Activated CD4-positive, alpha-beta T cell treated with anti-CD3 and anti-CD28 coated beads for 48 hours (primary cell): ENCODE measurements at places on chromosomes 1 and 21.
A peak's percentile ranks its signal among the peaks of the same experiment; 100 is the strongest.

GRCh38 chr21:46181436-46181835 lies 2.8 kb downstream of the SPATC1L start:
- no peak for DNase-seq

DNA sequence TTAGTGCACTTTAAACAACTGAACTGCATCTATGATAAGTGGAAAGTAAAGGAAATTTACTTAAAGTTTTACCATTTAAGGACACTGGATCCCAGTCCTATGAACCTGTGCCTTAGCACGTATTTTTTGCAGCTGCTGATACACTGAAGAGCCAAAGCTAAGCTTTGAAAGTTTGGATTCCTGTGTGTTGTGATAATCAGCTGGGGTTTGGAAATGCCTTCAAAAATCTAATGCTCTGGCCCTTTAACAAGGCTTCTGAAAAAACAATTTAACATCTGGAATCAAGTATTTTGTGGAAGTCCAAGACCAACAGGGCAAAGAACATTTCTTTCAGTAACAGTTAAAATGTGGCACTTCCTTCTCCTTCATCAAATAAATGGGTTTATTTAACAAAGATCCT lies 51.8 kb downstream of the DDAH1 start:
- no peak for DNase-seq

DNA sequence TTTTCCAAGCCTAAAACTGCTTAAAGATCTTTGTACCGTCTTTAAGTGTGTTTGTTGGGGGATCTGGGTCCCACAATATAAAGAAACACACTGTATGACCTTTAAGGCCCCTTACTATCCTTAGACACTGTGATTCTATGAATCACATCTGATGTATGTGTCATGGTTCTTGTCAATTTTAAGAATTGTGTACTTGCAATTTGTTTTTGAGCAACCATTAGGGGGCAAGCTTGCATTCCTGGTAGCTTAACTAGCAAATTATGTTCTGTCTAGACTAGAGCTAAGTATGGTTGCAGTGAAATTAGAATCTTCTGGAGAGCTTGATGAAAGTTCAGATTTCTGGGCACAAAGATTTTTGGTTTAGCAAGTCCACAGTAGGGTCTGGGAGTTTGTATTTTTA lies 219.5 kb downstream of the TPR start:
- DNase-seq = no peak

- DNase-seq = no peak
Observed at GRCh38 chr1:23371987-23372880, 2.6 kb upstream of the ZNF436 start.

GRCh38 chr1:113868387-113869083 lies 3.0 kb downstream of the PTPN22 start:
- DNase-seq = no peak

DNA sequence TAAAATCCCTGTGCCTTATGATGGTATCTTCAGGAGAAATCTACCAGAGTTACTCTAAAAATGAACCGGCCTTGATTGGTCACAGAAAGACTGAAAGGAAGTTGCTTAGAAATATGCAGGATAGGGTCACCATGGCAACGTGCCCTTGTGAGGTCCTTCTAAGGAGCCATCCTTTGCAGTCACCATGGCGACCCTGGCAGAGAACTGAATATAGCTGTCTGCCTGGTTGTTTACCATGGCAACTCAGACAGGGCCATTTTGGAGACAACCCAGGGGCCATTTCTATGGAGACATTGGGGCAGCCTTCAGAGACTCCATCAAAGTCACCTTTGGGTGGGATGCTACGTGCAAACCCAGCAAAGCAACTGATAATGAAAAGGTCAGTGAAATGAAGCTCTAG lies 43.0 kb downstream of the SNX7 start:
- no peak for DNase-seq

- no peak for DNase-seq
Observed at GRCh38 chr1:182122913-182123260, 61.4 kb upstream of the ZNF648 start.

DNA sequence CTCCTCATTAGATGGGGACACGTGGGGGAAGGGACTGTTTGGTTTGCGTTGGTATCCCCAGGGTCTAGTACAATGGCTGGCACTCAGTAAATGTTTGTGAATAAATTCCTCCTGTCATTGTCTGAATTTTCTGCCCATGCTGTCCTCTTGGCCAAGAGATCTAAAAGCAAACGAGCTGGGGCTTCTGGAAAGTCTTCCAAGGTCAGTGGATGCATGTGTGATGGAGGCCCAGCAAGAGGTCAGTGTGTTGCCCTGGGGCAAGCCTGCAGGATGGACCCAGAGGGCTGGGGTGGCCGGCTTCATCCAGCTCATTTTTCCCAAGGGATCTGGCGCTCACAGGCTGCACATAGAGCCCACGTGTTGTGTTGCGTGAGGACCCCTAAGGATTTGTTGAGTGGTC lies 30.0 kb upstream of the JUN start:
- no peak for DNase-seq

- DNase-seq = no peak
Observed at GRCh38 chr1:224582041-224582440, 34.1 kb upstream of the CNIH3 start.

DNA sequence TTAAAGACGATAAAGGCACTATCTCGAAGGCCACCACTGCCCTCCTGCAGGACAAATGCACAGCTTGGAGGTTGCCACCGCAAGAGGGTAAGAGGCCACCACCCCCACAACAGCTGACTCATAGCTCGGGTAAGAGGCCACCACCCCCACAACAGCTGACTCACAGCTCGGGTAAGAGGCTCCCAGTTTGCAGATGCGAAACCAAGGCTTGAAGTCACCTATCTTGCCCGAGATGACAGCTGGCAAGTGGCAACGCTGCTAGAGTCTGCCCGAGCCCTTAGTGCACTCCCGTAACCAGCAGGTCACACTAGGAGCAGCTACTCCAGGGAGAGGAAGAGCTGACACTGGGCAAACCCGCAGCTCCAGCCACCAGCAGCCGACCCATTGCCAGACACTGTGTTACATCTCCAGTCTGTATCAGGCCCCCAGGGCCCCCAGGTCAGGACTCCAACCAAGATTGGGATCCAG lies 17.1 kb upstream of the SPSB1 start:
- peak; percentile 91 for DNase-seq

DNA sequence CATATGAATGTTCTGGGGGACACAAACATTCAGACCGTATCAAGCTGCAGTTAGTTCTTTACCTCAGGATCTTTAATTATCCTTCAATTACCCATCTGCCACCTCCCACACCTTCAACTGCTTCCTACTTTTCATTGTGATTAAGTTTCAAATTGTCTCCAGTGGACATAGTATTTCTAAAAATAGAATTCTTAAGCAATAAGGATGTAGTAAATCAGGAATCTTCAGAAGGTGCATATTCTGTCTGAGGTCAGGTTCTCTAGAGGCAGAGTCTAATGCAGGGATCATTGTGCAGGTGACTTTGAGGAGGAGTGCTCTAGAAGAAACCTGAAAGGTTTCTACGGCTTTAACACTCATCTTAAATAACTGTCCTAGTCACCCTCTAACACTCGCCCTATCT lies 102.6 kb upstream of the PPP2R5A start:
- no peak for DNase-seq

- no peak for DNase-seq
Observed at GRCh38 chr1:20604678-20605077, 15.8 kb downstream of the CDA start.

GRCh38 chr1:103529746-103530145 lies 4.2 kb downstream of the RNPC3 start:
- peak; percentile 80 for DNase-seq

DNA sequence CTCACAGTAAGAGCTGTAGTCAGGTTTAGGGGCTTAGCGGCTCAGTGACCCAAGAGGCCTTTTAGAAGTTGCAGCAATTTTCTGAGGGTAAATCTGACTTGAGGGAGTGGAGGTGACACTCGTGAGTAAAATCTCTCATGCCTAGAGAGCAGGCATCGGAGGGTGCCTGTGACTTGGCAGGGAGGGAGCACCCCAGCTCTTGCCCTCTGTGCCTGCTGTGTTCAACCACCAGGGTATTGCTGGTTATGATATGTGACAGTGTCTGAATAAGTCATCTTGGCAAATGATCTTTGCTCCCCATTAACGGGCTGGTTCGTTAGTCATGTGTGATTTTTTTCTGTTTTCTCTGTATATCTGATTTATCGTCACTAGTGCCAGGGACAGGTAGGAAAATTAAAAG lies 5.9 kb downstream of the MAN1C1 start:
- DNase-seq = peak; percentile 58

DNA sequence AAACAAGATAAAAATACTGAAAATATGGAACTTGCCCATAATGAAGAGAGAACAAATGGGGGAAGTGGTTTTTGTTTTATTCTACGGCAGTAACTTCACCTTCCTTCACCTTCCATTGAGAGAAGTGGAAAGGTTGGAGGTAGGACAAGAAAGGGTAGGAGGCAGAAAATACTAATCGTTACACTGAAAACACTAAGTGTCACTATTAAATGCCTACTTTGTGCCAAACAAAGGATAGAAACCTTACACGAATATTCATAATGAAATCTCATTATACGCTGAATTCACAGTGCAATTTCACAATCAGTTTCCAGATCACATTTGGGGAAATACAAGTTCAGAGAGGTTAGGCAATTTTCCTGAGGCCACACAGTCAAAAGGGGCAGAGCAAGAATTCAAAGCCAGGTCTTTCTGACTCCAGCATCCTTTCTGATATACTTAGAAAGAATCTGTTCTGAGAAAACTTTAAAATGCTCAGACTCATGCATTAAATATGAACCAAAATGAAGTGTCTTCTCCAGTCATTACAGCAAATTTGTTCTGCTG lies 3.0 kb downstream of the TIAM1 start:
- DNase-seq = peak; percentile 45

DNA sequence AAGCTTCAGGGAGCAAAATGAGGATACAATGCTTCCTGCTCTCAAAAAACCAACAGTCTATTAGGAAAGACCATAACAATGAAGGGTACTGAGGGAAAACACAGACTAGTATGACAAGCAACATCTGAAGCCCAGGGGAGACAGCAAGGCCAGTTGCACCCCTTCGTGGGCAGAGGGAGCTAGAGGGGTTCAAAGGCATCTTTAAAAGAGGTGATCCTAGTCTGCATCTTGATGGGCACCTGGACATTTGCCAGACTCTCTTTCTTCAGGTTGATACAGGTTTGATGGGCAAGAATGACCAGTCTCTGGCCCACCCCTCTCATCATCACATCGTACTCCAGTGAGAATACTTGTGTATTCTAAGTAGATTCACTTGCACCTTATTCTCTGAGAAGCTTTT lies 177.7 kb downstream of the VAV3 start:
- DNase-seq = peak; percentile 45

GRCh38 chr1:160662910-160663309 lies 16.1 kb upstream of the SLAMF1 start:
- no peak for DNase-seq

DNA sequence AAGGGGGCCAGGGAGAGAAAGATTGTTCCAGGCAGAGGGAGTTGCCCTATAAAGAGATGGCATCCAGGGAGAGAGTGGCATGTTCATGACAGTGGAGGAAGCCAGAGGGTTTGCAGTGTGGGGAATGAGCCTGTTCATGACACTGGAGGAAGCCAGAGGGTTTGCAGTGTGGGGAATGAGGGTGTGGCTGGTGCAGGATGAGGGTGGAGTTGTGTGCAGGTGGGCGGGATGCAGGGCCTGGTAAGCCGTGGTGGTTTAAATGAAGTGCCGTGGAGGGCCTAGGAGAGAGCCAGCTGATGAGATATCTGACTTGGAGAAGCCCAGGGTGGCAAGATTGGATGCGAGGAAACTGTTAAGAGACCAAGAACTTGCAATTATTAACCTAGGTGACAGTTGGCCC lies 131.8 kb downstream of the CAMTA1 start:
- no peak for DNase-seq

GRCh38 chr1:243819438-243819839 lies 30.6 kb downstream of the AKT3 start:
- DNase-seq = no peak

DNA sequence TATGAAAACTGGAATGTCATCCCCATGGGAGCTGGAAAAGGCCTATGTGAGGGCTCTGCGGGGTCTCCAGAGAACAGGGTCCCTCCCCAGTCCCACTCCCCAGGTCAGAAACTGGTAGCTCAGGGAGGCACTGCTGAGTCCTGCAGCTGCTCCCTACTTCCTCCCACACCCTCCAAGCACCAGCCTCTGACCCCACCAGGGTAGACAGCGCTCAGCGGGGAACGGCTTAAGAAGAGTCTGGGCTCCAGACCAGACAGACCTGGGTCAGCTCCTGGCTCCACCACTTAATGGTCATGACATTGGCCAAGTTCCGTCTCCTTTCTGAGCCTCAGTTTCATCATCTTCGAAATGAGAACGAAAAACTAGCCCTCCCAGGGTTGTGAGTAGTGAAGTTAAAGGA lies 7.2 kb downstream of the LRP8 start:
- no peak for DNase-seq

- no peak for DNase-seq
Observed at GRCh38 chr1:158836038-158836437, 4.9 kb downstream of the MNDA start.

DNA sequence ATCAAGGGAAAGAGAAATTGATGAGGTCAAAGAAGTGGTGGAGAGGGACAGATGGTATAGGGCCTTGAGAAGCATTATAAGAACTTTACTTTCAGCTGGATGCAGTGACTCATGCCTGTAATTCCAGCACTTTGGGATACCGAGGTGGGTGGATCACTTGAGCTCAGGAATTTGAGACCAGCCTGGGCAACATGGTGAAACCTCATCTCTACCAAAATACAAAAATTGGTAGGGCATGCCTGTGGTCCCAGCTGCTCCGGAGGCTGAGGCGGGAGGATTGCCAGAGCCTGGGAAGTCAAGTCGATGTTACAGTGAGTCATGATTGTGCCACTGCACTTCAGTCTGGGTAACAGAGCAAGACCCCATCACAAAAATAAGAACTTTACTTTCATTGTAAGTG lies 5.7 kb downstream of the TMEM50A start:
- no peak for DNase-seq

DNA sequence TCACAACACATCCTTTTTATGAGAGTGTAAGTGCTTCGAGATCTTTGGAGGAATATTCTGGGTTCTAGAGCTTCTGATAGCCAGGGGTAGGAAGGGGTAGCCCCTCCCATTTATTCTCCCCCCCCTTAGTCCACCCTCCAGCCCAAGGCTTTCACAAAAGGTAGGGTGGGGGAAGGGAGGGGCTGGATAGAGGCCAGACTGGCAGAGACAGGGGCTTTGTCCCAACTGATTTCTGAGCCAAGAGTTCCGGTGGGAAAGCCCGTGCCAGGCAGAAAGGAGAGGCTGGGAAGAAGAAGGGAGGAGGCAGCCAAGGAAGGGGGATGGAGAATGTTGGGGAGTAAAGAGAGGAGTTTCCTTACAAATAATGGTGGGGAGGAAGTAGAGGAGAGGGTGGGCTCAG lies 3.1 kb downstream of the BCAN start:
- no peak for DNase-seq

DNA sequence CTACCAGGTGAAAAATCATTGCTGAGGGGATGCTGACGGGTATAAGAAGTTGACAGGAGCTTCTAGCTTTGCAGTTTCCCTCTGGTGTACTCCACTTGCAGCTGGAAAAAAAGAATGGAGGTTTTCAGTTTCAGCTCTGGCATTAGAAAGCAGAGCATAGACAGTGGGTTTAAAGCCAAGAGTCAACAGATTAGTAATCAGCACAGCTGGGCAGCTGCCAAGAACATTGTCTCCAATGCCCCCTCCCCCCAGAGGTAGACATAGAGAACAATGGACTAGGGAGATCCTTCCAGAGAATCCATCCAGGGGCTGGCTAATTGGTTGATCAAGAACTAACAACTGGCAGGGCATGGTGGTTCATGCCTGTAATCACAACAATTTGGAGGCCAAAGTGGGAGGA lies 10.1 kb upstream of the ZBTB8B start:
- DNase-seq = no peak
